Heart left ventricle (tissue), 16 donors: ENCODE measurements at places on chromosomes 2 and 18. TPM values are rescaled to one million over a fixed set of nuclear protein-coding genes. Genes with fewer than 3 reads are reported as not detected.

Gene SLC9A2
- 0.25 TPM for total RNA-seq

Gene ACOXL
- not detected for total RNA-seq

Gene TMEM169
- 0.44 TPM for total RNA-seq

Gene IRS1
- total RNA-seq: 14.1 TPM

Gene SLC14A1
- 23.9 TPM for total RNA-seq

Gene PLB1
- 1.3 TPM for total RNA-seq

Gene CD8B
- total RNA-seq: not detected

Gene IL36A
- total RNA-seq: not detected

Gene SOX11
- 5.6 TPM for total RNA-seq

Gene ACAA2
- 285 TPM for total RNA-seq

- H3K4me1 ChIP-seq: no peaks in the 10 kb centered on the region
- no peak overlapping the region for H3K27ac ChIP-seq
- H3K27me3 ChIP-seq: no peaks in the 10 kb centered on the region
- no peak for DNase-seq
- no peak overlapping the region for H3K4me3 ChIP-seq
- no peaks in the 10 kb centered on the region for H3K36me3 ChIP-seq
Observed at GRCh38 chr2:69781321-69782248, 39.7 kb downstream of the ANXA4 start.

DNA sequence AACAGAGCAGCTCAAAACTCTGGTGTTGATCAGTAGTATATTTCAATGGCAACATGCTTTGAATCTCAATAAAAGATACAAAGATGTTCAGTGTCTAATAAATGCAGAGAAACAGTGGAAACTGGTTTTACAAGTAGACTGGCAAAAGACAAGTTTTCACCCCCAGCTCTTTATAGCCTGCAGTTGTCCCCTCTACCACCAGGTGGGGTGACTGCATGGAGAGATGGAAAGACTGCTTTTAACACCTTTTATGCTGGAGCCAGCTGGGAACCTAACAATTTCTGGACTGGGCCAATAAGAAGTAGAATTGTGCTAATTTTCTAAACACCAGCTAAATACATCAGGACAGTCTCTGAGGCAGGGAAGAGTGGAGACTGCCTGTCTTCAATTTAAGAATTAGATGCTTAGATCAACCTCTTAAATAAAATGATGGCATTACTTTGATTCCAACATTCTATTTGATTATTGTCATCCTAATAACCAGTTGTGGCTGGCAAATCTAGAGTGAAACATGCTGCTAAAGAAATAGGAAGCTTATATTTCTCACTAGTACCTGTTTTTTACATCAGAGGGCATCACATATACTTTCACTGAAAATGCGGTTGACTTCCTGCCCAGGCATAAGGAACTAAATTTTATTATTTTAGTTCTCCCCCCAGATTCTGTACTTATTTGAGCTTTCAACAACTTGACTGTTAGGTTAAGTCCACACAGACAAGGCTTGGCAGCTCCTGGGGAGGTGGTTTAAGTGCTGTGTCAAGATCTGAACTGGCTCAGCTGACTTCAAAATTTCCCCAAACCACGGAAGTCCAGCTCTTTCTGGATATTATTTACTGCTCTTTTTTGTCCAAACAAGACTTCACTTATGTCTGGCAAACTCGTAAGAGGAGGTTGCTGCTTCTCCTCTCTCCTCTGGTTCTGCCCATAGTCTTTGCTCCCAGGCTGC is 140.5 kb downstream of the TPGS2 start:
- H3K27me3 ChIP-seq: no peaks in the 10 kb centered on the region
- no peak overlapping the region for H3K4me3 ChIP-seq
- H3K4me1 ChIP-seq: no peaks in the 10 kb centered on the region
- no peak overlapping the region for H3K27ac ChIP-seq
- H3K36me3 ChIP-seq: no peaks in the 10 kb centered on the region

- H3K36me3 ChIP-seq: no peaks in the 10 kb centered on the region
- no peak for DNase-seq
- no peaks in the 10 kb centered on the region for H3K27me3 ChIP-seq
- no peak overlapping the region for H3K4me3 ChIP-seq
- H3K4me1 ChIP-seq: no peaks in the 10 kb centered on the region
- no peak overlapping the region for H3K27ac ChIP-seq
Observed at GRCh38 chr18:39521164-39521563, 1955.6 kb upstream of the CELF4 start.

DNA sequence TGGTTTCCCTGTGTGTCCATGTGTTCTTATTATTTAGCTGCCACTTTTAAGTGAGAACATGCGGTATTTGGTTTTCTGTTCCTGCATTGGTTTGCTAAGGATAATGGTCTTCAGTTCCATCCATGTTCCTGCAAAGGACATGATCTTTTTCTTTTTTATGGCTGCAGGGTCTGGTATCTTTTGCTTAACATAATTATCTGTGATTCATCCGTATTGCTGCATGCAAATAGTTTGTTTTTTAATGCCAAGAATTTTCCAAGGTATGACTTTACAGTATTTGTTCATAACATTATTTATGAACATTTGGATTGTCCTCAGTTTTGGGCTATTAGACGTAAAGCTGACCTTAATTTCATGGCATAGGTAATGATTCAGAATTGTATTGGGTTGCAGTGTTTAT is 17.8 kb downstream of the GIGYF2 start:
- no peaks in the 10 kb centered on the region for H3K27me3 ChIP-seq
- H3K4me1 ChIP-seq: peaks cover 9% of the 10 kb centered on the region
- H3K36me3 ChIP-seq: no peaks in the 10 kb centered on the region

- H3K27ac ChIP-seq: no peak overlapping the region
- H3K4me1 ChIP-seq: no peaks in the 10 kb centered on the region
- no peaks in the 10 kb centered on the region for H3K36me3 ChIP-seq
- H3K27me3 ChIP-seq: peaks cover 8% of the 10 kb centered on the region
- no peak overlapping the region for H3K4me3 ChIP-seq
Observed at GRCh38 chr2:239610457-239611221, 209.8 kb upstream of the HDAC4 start.

- H3K27me3 ChIP-seq: no peaks in the 10 kb centered on the region
- DNase-seq: no peak
- no peak overlapping the region for H3K27ac ChIP-seq
- H3K36me3 ChIP-seq: peaks cover 3% of the 10 kb centered on the region
- no peaks in the 10 kb centered on the region for H3K4me1 ChIP-seq
Observed at GRCh38 chr18:6871566-6871965, 142.1 kb downstream of the ARHGAP28 start.

GRCh38 chr2:158984604-158985135 is 16.2 kb downstream of the TANC1 start:
- DNase-seq: peak; percentile 75
- no peak overlapping the region for H3K27ac ChIP-seq
- H3K4me3 ChIP-seq: no peak overlapping the region

DNA sequence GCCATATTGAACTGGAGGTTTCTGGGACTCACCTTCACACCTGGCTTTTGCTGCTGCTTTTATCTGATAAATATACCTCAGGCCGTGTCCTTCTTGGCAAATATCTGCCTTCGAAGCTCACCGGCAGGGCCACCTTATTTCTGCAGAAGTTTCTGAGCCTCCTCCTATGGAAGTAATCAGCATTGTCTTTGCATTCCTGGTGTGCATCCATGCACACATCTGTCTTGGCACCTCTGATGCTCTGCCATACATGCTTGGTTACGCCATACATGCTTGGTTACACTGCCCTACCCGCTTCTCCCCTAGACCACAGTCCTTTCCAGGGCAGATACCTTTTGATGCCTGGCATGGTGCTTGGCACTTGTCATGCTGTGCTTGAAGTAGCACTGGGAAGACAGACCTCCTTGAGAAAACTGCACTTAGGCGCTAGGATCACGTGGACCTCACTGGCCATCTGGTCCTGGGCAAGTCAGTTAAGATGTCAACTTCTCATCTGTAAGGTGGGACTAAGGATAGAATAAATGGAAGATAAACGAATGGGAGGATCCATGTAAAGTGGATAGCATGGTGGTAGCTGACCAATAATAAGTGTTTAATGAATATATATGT is 66.8 kb downstream of the ZNF236 start:
- no peaks in the 10 kb centered on the region for H3K27me3 ChIP-seq
- no peak overlapping the region for H3K27ac ChIP-seq
- peaks cover 9% of the 10 kb centered on the region for H3K36me3 ChIP-seq
- no peaks in the 10 kb centered on the region for H3K4me1 ChIP-seq

GRCh38 chr2:39511605-39512433 is 74.7 kb upstream of the MAP4K3 start:
- DNase-seq: no peak
- H3K4me1 ChIP-seq: peaks cover 9% of the 10 kb centered on the region
- no peaks in the 10 kb centered on the region for H3K36me3 ChIP-seq

- H3K4me1 ChIP-seq: no peaks in the 10 kb centered on the region
- no peak overlapping the region for H3K27ac ChIP-seq
- H3K4me3 ChIP-seq: no peak overlapping the region
- peaks cover 25% of the 10 kb centered on the region for H3K27me3 ChIP-seq
- H3K36me3 ChIP-seq: no peaks in the 10 kb centered on the region
Observed at GRCh38 chr18:69397096-69397495, 3.6 kb upstream of the DOK6 start.

GRCh38 chr18:78799382-78800089 is 180.1 kb upstream of the SALL3 start:
- H3K27me3 ChIP-seq: no peaks in the 10 kb centered on the region
- H3K36me3 ChIP-seq: no peaks in the 10 kb centered on the region
- DNase-seq: no peak
- no peak overlapping the region for H3K4me3 ChIP-seq

DNA sequence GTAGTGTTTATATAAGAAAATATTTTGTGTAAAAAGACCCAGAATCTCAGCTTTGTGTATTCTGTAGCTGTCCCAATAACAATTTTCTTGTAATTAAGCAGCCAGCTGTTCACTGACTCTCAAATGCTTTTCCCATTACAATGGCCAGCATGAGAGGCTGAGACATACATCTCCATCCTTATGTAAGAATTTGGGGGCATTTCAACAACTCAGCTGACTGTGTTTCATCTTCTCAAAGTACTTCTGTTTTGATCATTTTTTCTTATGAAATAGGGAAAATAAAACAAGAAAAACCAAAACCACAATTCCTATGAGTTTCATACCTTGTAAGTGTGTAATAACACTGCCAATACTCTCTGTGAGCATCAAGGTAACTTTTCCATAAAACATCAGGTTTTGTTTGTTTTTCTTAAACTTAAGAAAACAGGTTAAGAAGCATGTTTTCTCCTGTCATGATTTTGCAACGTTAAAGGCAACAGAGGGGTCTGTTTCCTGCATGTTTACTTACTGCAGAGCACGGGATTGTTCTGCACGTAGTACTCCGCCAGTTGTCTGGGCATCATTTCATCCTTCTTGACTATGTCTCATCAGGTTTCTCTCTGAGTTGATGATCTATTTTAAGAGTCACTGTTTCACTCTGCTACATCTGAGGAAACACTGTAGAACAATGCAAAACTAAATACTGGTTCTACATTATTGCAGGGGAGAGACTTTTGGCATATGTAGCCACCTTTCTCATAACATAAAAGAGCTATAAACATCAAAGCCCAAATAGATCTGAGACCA is 62.9 kb upstream of the CYRIA start:
- H3K27ac ChIP-seq: no peak overlapping the region
- no peak for DNase-seq
- no peaks in the 10 kb centered on the region for H3K36me3 ChIP-seq

DNA sequence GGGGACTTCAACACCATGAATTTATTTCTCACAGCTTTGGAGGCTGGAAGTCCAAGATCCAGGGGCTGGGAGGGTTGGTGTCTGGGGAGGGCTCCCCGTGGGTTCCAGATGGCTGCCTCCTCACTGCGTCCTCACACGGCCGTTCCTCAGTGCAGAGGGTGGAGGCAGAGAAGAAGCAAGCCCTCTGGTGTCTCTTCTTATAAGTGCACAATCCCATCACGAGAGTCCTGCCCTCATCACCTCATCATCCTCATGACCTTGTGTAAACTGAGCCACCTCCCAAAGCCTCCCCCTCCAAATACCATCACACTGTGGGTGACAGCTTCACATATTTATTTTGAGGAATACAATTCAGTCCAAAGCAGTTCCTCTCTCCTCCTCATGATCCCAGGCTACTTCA is 26.3 kb downstream of the TMEM163 start:
- no peaks in the 10 kb centered on the region for H3K4me1 ChIP-seq
- no peak for DNase-seq
- no peaks in the 10 kb centered on the region for H3K36me3 ChIP-seq
- H3K4me3 ChIP-seq: no peak overlapping the region
- H3K27ac ChIP-seq: no peak overlapping the region

GRCh38 chr2:32377928-32378327 is 21.1 kb downstream of the BIRC6 start:
- DNase-seq: no peak
- no peaks in the 10 kb centered on the region for H3K27me3 ChIP-seq
- peaks cover 3% of the 10 kb centered on the region for H3K4me1 ChIP-seq
- peaks cover 23% of the 10 kb centered on the region for H3K36me3 ChIP-seq

DNA sequence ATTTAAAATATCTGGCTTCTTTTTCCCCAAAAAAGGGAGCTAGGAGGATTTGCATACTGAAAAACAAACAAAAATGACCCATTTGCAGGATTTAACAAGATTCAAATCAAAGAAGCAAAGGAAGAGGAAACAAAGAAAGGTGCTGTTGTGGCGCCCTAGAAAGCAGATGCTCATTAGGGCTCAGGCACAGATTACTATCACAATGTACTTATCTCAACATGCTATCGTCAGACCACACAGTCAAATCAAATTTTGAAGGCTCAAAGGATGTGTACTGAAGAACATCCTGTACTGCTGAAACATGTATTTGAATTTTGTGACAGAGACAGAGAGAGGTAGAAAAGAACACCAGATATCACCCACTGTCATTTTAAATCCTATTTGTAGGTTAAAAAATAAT is 10.9 kb downstream of the RBMS1 start:
- H3K4me1 ChIP-seq: peaks cover 56% of the 10 kb centered on the region
- H3K27me3 ChIP-seq: no peaks in the 10 kb centered on the region
- H3K4me3 ChIP-seq: no peak overlapping the region
- no peaks in the 10 kb centered on the region for H3K36me3 ChIP-seq

- DNase-seq: no peak
- no peaks in the 10 kb centered on the region for H3K36me3 ChIP-seq
Observed at GRCh38 chr2:168323529-168324021, 76.2 kb upstream of the STK39 start.

DNA sequence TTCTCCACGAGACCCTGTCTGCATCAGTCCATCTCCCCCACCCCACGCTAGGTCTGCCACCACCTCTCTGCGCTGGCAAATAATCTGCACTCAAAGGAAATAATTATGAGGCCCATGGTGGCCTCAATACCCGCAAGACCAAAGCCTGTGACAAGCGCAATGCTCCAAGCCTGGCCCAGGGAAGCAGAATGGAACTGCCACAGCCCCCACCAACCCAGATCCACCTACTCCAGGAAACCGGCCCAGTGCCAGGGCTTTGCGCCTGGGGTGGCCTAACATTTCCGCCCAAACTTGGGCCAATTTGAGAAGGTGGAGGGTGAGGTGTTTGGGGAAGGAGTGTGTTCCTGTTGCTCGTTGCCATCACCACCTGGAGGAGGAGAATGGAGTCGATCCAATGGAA is 26.0 kb upstream of the ATOH8 start:
- DNase-seq: no peak
- peak overlapping the region; percentile 38 for H3K27ac ChIP-seq
- no peak overlapping the region for H3K4me3 ChIP-seq
- no peaks in the 10 kb centered on the region for H3K36me3 ChIP-seq
